ENCODE measurements at places on chromosomes 2 and 18.

DNA sequence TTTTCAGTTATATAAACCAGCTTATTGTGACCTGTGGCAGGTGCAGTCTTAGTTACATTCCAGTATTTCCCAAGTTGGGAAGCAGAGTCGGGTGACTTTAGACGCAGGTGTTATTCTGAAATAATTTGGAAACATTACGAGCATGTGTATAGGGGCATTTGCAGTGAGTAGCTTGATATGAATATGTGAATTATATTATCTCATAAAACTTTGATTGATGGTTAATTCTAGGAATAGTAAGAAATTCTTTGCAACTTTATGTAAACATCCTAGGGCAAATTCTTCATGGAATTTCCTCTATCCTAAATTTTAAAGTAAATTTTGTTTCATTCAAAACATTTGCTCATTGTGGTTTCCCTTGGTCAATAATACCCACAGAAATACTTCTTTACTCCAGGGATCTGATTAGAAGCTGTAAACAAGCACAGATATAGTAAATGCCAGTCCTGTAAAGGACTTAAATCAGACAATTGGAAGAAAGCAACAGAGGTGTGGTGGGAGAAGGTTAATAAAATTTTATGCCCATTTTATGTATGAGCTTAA lies 580.6 kb upstream of the CDH2 start:
- DNase-seq, result no peak

DNA sequence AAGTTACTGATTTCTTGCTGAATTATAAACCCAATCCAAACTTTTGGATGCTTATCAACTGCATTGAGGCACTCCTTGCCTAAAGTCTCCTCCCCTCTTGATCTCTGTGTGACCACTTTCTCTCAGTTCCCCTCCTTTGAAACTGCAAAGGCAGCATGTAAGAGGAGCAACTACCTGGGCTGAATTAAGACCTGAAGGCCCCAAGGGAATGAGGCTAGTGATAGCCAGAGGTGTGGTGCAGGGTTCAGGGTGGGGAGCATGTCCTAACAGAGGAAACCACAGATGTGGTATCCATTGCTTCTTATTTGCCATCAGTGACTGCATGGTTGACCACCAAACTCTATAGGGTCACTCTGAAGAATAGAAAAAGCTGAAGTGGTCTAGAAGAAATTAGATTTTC lies 557.9 kb downstream of the TNS1 start:
- DNase-seq, result no peak

GRCh38 chr18:40962784-40963183 lies 992.2 kb upstream of the PIK3C3 start:
- DNase-seq, result no peak

DNA sequence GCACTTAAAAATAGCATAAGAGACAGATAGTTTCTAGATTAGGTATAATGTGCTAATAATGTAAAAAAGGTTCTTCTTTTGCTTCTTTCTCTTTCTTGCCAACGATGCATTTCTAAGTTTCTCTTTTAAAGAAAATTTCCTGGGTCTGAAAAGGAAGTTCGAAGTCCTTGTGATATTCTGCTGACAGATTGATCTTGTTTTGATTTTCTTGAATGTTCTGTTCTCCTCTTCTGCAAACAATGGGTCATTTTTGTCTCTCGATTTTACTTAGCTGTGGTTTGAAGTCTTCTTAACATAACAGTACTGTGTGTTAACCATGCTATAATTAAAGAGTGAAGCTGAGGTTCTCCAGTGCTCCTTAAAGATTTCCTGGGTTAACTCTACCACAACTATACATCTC lies 61.1 kb upstream of the ACYP2 start:
- DNase-seq, result no peak

GRCh38 chr2:69305712-69306392 lies 81.2 kb downstream of the GFPT1 start:
- no peak for DNase-seq

Measured in NCI-H524 treated with DMSO at 0.1 percent for 48 hours (cell line).